ENCODE measurements at places on chromosomes 11 and 22.

- no peak for ATAC-seq
Observed at GRCh38 chr11:110243791-110244190, 52.6 kb downstream of the RDX start.

DNA sequence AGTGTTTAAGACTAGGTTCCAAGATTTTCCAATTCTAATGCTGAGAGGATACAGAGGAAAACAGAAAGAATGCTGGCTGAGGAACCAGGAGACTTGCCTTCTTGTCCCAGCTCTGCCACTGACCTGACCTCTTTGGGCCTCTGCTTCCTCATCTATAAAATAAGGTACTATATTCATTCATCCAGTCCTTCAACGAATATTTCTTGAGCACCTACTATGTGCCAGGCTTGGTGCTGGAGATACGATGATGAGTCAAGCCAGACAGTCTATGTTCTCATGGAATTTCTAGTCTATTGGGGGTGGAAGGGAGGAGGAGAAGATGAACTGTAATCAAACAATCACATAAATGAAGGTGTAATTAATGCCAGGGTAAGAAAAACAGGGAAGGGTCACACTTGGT is 27.8 kb upstream of the UPB1 start:
- ATAC-seq = no peak

- no peak for ATAC-seq
Observed at GRCh38 chr11:17578958-17579357, 31.9 kb downstream of the OTOG start.

- ATAC-seq = peak; percentile 96
Observed at GRCh38 chr11:104402812-104403521, 239.0 kb upstream of the PDGFD start.

DNA sequence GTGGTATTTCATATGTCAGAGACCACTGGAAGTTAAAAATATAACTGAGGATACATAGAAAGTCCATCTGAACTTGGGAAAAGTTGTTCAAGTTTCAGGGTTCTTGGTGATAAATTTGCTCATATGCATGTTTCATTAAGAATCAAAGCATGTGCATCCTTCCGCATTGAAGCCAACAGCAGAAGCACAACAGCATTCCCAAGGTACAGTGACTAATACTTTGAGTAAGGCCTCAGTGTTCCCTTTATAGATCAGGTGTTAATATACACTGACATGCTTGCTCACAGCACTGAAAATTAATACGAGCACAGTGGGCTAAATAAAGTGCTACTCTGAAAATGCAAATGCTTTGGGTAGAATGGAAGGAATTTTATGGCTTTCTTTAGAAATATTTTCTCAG is 691.1 kb downstream of the METTL15 start:
- ATAC-seq = no peak

GRCh38 chr11:72514331-72514730 is 80.0 kb upstream of the CLPB start:
- no peak for ATAC-seq

GRCh38 chr11:104776501-104777170 is 121.6 kb downstream of the CASP12 start:
- no peak for ATAC-seq

- peak; percentile 90 for ATAC-seq
Observed at GRCh38 chr22:36757668-36758211, 18.2 kb downstream of the IFT27 start.

DNA sequence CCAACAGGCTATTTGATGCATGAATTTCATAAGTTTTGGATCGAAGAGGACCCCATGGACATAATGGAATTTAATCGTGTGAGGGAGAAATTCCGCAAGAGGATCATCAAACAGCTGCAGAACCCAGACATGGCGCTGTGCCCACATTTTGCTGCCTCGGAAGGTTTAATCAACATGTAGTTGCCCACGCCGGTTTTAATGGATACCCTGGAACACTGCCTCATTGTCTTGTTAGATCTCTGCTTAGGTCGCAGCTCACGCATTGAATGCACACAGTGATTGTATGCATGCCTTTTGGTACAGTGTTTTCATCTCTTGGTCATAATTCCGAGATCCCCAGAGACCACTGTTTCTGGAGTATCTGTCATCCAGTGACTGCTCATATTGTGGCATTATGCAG is 46.8 kb downstream of the SLN start:
- ATAC-seq = no peak

DNA sequence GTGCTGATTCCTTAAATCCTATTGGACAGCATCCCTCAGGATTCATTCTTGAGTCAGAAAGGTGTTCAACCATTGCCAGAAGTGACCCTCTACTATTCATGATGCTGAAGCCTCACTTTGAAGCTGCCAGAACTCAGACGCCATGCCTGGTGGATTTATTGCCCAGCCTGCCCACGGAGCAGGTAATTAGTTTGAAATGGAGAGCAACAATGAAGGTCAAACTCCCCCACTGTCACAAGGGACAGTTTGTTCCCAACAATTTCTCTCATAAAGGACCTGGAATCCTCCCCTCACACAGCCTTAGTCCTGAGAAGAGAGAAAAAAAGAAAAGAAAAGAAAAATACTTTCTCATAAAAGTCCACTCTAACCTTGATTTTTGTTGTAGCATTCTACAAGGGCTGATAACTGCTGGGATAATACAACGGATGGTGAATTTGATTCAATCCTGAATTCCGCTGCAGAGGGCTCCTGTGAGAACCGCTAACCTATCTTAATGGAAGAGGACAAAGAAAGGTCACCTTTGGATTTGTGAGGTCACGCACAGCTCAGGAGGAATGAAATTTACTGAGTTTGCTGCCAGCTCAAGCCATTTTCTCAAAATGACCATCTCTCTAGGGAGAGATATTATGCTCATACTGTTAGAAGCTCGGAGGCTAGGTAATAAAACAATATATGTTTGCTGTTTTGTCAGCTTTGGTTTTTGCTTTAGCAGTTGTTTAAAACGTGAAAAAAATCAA is 161.6 kb upstream of the SYN3 start:
- no peak for ATAC-seq

DNA sequence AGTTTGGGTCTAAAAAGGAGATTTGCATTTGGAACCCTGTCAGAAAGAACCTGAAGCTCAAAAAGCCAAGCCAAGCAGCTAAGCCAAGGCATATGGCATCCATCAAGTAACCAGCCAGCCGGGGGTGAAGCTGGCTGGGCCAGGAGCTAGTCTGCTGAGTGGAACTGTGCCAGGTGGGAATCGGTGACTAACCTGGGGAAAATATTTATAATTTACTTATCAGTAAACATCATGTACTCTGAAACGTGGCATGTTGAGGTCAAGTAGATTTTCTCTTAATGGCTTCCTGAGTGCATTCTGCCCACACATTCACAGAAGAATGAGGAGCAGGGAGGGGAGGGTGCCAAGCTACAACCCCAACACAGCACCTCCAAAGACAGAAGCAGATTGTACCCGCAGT is 70.5 kb upstream of the SESN3 start:
- ATAC-seq = no peak

GRCh38 chr11:76495019-76495418 is 50.2 kb downstream of the EMSY start:
- ATAC-seq = no peak

- no peak for ATAC-seq
Observed at GRCh38 chr11:128784059-128784804, 82.9 kb downstream of the KCNJ1 start.

DNA sequence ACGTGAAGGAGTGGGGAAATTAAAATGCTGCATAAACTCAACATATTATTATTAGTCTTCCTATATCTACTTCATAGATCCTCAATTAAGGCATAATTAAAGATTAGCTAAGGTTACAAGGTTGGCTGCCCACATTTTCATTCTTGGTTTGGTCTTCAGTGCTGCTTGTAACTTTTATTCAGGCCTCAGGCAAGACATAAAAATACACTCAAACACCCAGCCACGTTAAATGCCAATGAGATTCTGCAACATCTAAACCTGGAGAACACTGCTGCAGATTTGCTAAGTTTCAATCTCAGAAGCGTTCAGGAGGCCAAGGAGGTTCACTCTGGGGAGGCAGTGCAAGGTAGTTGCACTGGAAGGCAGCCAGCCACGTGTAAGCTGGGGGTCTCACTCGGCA is 358.7 kb upstream of the NARS2 start:
- no peak for ATAC-seq

DNA sequence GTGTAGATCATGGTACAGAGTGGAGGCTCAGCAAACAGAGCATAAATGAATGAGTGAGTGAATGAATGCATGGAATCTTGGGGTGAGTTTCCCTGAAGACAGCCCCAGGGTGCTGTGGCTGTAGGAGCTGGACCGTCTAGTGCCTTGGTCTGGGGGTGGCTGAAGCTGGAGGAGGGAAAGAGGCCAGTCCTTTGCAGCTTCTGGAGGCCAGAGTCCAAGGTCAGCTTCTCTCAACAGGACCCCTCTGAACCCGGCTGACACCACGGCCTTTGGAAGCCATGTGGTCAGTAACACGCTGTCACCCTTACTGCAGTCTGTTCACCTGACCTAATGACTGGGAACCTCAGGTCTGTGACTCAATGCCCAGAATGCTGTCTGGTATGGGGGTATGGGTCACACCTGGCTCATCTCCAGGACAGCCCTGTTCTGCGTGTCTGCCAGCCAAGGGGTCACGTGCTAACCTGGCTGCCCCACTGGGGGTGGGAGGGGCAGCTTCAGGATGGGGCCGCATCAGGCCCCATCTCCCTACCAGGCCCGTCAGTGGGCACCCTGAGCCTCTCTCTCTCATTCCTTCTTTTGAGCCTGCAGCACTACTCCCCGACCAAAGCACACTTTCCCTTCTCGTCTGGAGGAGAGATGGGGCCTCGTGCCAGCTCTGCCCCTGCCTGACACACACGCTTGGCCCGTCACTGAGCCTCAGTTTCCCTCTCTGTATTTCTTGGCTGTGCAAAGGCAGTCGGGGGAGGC is 24.1 kb upstream of the CHKA start:
- no peak for ATAC-seq

GRCh38 chr22:31160328-31160978 is 471 bp downstream of the RNF185 start:
- ATAC-seq = peak; percentile 55

- ATAC-seq = peak; percentile 17
Observed at GRCh38 chr11:16814410-16815046, 76.1 kb downstream of the C11orf58 start.

DNA sequence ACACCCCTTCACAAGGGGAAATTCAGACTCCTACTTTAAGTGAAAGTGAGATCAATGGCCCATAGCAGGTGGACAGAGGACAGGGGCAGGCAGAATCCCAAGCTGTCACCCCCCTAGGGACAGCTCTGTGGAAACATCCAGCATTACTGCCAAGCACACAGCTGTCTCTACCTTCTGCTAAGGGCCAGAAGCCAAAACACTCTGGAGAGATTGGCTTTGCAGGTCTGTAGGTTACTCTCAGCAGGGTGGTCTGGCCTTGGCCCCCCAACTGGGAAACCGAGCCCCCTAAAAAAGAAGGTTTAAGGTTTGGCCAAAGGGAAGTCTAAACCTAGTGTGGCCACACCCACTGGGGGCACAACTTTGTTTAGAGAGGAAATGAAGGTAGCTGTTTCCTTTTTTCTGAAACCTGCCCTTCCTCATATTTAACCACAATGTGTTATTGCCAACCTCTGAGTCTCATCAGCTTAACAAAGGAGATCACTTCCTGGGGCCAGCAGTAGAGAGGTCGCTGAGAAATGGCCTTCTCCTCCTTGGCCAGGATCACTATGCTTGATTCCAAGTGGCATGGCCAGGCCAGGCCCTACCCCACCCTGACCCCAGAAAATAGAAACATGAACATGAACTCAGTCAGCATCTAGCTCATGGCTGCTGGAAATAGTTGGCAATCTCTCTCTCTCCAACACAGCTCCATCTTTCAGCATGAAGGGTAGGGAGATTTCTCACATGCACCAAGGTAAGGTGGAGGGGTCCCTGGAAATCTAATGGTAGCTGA is 25.9 kb upstream of the SCARF2 start:
- ATAC-seq = peak; percentile 91

DNA sequence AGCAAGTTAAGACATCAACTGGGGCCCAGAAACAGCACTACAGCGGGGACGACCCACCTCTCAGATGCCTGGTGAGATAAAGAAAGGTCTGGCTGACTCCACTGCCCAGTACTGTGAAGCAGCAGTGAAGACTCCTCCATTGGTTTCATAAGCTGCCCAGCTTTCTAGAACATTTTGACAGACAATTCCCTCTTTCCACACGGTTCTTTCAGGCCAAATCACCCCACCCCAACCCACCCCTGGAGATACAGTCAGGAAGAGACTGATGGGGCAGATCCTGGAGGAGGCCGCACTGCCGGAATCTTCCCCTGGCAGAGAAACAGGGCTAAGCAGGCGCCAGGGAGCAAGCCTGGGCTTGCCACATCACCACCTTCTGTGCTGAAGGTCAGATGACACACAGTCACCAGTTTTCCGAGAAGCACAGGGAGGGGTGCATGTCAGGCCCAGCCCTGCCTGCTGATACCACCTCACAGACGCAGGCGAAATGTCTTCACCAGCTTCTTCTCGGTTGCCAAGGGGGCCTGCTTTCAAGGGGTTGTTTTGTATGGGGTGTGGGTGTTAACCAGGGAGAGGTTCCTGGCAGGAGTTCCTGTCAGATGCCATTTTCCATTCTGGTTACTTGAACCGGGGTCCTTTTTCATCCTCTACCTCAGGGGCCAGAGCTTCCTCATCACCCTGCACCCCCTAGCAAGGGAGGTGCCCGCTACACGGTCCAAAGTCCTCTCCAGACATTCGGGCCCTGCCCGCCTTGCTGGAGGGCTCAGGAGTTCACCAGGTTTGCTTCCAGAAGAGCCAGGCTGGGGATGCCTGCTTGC is 1.4 kb upstream of the NEAT1 start:
- ATAC-seq = peak; percentile 51

GRCh38 chr22:45493286-45493771 is 9.4 kb upstream of the FBLN1 start:
- ATAC-seq = no peak

DNA sequence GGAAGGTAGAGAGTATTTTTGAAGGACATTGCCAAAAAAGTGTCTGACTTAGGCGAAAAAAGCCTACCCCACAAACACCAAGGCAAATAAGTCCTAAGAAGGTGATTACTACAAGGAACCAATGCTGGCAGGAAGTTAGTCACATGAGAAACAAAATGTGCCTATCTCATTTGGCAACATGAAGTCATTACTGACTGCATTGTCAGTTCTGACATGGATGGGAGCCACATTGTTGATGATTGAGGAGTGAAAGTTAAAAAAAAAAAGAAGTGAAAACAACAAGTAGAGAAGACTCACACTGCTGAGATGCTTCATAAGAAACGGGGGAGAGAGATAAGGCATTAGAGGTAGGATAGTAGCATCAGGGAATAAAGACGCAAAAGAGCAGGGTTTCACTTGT is 141.5 kb upstream of the FAT3 start:
- ATAC-seq = no peak

DNA sequence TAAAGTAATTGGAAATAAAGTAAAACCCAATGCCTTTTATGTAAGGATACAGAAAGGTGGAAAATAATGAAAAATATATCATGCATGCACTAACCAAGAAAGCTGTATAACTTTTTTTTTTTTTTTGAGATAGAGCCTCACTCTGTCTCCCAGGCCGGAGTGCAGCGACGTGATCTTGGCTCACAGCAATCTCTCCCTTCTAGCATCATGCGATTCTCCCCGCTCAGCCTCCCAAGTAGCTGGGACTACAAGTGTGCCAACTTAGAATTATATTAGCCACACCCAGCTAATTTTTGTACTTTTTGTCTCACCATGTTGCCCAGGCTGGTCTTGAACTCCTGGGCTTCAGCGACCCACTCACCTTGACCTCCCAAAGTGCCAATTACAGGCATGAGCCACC is 4.5 kb downstream of the GGT5 start:
- ATAC-seq = no peak

All from stimulated activated memory B cell treated with anti-CD40 and anti-IgM and Interleukin-4, amounts not matched to agents 10 μg/mL and 1 μg/mL and 100 μg/mL, for 72 hours (primary cell).